ENCODE measurements at places on chromosomes 11 and 22.

- no peak for DNase-seq
Measured at GRCh38 chr11:17263769-17264168, 12.8 kb upstream of the NUCB2 start.

DNA sequence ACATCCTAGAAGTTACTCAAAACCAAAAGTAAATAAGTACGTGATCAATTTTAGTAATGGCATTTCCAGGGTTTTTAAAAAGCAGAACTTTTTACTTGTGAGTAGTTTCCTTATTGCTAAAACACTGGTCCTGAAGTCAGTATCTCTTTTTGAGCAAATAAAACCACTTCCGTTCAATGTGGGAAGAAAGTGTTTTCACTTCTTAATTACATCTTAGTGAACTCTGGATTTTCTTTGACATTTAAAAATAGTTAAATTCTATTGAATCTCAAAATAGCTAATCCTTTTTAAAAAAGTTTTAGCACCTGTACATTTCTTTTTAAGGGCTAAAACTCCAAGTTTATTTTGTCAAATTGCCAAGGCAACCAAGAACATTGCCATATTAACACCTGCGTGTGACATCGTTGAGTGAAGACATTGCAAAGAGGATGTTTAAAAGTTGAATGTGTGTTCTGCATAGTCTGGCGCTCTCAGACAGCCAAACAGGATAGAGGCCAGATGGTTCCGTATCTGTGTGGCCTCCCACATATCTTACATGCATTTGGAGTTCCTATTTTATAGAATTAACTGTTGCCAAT, 17.2 kb upstream of the OR5B21 start:
- DNase-seq, result no peak

GRCh38 chr11:94275961-94276360, 28.4 kb upstream of the IZUMO1R start:
- no peak for DNase-seq

DNA sequence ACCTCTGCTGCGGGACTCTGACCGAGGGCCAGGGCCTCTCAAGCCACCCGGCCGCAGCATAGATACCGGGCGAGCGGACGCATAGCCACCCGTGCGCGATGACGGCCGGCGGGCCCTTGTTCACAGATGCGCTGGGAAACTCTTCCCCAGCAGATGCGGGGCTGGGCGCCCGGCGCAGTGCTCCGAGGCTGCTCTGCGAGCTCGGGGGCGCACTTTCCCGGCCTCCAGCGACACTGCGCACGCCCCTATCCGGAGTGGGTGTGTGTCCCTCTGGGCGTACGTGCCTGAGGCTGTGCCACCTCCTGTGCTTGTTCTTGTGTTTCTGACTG, 104.7 kb upstream of the E2F8 start:
- no peak for DNase-seq

DNA sequence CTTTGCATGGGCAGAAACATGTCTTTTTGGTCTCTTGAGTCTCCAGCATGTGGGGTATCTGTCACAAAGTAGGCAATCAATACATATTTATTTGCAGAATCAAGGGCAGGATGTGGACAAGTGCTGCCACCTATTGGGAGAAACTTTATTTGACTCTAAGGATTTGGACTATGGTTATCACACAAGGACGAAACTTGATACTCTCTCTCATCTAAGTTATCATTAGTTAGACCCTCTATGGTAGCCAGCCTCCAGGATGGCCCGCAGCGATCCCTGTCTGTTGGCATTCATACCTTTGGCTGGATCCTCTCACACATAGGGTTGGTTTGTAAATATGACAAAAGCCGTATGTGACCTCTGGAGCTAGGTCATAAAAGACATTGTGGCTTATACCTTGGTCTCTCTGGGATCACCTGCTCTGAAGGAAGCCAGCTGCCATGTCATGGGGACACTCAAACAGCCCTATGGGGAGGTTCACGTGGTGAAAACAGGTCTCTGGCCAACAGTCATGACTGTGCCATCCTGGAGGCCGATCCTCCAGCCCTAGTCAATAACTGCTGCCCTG, 1.1 kb upstream of the FBXO7 start:
- DNase-seq, result peak; percentile 19

DNA sequence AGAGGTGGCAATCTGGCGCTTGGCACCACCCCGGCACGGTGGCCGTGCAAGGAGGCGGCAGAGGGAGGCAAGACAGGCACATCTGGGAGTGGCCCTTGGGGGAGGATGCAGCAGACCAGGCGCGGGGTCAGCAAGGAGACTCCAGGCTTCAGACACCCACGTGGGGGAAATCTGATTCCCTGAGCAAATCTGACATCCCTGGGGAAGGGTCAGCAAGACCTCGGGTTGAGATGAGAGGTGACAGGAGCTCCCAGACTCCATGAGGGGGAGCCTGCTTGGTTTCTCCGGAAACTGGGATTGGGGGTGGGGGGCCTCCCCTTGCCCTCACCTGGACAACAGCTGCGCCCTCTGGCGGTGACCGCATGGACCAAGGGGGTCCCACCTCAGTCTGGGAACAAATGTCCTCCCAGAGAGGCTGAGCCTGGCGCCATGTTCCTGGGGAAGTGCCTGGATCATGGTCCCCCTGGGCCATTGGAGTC, 4.0 kb upstream of the RCOR2 start:
- no peak for DNase-seq

GRCh38 chr11:67373648-67374570, 511 bp upstream of the CLCF1 start:
- DNase-seq, result peak; percentile 59

DNA sequence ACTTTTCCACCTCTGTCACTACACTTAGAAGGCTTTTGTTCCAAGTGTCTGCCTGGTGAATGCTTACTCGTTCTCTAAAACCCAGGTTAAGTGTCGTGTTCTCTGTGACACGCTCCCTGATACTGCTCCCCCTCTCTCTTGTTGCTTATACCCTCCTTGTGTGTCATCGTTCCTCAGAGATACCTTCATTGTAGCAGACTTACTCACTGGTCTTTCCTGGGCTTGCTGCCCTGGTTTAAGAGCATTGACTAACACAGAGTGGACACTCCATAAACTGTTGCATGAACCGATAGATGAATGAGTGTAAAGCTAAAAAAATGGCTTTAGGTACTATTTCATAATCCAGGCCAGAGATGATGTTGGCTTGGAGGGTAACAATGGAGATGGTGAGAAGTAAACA, 171.3 kb downstream of the GRIK4 start:
- DNase-seq, result no peak

DNA sequence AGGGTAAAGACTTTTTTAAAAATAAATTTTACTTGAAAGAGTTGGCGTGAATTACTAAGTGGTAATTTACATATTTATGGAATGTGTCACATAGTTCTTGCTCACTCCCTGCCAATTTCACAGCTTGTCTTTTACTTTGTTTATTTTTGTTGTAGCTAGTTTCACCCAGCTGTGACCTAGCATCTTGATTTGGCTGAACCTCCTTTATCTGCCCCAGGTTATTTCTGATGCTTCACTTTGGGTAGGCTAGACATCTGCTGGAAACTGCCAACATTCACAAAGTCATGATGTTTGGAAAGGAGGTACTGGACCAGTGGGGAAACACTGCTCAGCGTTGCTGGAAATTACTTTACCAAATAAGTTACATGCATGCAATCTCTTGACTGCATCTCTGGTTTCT, 1676.0 kb upstream of the RAG2 start:
- no peak for DNase-seq

DNA sequence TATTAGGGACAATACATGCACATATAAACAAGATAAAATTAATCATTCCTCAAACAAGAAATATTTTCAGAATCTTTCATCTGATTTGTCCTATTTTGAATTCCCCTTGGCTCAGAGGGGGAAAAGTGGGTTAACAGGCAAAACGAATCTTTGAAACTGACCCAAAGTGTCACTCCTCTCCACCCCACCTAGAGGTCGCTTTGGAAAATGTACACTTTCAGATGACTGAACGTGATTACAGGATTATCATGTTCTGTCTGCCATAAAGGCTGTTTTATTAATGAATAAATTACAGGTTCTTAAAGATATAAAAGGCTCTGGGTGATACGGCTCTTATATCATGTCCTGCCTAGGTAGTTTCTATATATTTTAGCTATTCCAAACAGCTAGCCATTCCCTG, 1735.0 kb downstream of the LRRC4C start:
- DNase-seq, result no peak

GRCh38 chr11:11363674-11364073, 10.6 kb upstream of the CSNK2A3 start:
- DNase-seq, result no peak

GRCh38 chr11:64629796-64630562, 39.0 kb downstream of the SLC22A12 start:
- DNase-seq, result no peak

- DNase-seq, result no peak
Measured at GRCh38 chr11:85316967-85317366, 310.2 kb downstream of the DLG2 start.

- no peak for DNase-seq
Measured at GRCh38 chr11:61917334-61918109, at the start of gene RAB3IL1. Gene RAB3IL1, minus strand, starts transcription at chr11:61917566. Its CDS starts 199 bp downstream, at chr11:61917367.

All from stimulated activated CD8-positive, alpha-beta memory T cell treated with anti-CD3 and anti-CD28 coated beads, Interleukin-15, amount 100 ng/mL, for 48 hours (primary cell).